Activated naive CD4-positive, alpha-beta T cell (primary cell): ENCODE measurements at places on chromosomes 7 and 10.

- DNase-seq: no peak
Observed at GRCh38 chr7:55469271-55469681, 103.0 kb downstream of the VOPP1 start.

GRCh38 chr7:47150497-47151260 is 431.2 kb downstream of the TNS3 start:
- DNase-seq: no peak

DNA sequence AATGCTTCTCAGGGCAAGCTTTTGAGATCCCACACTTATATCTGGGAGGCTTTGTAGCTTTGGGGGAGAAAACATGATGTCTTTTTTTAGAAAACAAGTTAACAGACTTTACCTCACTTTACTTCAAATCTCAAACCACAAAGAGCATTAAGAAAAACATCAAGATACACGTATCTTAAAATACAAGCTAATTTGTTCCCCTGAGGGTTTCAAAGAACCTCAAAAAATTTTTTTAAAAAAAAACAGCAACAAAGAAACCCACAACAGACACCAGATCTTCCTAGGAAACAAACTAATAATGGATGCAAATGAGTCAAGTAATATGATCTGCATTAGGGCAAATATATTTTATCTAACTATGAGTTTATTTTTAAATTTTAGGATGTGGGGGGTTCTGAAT is 24.7 kb downstream of the FAM3C start:
- no peak for DNase-seq

DNA sequence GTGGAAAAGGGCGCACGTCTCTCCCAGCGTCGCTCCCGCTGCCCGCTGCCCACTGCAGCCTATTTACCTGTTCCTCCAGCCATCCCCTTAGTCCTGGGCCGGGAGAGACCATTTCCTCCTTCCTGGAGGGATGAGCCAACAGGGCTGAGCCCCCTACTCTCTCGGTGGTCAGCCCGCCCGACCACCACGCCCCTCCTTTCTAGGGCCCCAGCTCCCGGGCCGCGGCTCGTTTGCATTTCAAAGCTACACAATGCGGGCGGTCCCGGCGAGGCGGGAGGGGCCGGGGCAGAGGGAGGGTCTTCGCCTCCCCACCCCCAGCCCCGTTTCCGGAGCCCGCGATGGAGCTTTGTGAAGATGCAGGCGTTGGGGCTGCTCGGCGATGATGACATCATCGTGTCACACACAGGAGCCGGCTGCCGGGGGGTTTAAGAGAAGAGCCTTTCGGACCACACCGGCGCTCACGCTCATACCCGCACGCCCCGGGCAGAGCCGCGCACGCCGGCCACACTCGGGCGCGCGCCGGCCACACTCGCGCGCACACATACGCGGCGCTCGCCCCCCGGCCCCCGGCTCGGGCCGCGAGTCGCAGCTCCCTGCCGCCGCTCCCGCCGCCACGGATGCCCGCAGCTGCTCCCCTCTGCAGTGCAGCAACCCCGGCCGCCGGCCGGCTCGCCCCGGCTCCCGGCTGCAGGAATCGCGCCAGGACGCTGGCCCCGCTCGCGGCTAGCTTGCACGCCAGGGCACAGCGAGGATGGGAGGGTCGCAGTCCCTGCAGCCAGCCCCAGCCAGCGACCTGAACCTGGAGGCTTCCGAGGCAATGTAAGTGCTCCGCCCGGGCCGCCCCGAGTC is 107.7 kb upstream of the BTBD16 start:
- DNase-seq: no peak
